ENCODE measurements at places on chromosomes 11 and 22.

GRCh38 chr11:26834601-26835000 lies 112.7 kb upstream of the SLC5A12 start:
- no peak for DNase-seq

DNA sequence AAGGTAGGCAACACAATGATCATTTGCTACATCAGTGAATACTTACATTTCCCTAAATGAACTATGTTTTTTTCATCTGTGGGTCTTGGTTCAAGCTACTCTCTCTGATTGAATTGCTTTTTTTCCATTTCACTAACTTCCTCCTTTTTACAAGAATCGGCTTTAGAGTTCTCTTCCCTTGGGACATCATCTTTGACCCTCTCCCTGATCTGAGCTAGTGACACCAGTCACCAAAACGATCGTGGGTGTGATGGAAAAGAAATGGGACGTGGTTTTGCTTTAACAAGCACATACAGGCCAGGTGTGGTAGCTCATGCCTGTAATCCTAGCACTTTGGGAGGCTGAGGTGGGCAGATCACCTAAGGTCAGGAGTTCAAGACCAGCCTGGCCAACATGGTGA lies 129.9 kb downstream of the WT1 start:
- DNase-seq: no peak

- DNase-seq: no peak
These were observed 75.3 kb downstream of the PDE2A start for GRCh38 chr11:72598906-72599305.

DNA sequence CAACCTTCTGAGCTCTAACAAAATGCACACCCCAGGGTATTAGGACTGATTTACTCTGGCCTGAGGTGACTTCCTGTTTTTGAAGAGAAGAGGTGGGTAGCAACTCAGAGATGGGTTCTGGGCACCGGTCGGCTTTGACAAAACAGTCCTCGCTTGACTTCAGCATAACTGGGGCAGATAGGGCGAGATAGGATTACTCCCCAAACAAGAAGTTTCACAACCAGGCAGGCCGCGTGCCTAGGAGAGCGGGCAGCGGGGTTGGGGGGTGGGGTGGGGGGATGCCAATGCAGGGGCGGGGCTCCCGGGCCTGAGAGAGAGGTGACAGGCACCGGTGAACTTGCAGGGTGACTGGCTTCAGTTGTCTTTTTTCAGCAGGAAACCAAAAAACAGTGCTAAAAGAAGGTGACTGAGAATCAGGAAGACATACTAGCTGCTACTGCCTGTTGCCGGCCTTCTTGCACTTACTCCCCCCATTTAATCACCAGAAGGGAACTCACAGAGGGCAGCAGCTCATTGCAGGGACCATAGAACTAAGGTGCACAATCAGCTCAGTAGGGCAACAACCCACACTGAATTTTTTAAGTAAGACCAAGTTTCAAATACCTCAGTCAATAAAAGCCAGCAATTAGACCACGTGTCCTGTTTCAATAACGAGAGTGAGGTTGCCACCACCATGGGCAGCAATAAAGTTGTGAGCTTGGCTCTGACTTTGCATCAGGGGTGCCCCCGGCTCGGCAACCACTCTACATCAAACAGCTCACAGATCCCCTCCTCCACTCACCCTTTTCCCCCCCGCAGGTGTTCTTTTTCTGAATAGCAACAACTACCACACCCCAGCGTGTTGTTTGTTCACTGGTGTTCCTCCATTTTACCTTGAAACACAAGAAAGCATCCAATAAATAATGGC lies 37.2 kb upstream of the ETS1 start:
- DNase-seq: no peak

DNA sequence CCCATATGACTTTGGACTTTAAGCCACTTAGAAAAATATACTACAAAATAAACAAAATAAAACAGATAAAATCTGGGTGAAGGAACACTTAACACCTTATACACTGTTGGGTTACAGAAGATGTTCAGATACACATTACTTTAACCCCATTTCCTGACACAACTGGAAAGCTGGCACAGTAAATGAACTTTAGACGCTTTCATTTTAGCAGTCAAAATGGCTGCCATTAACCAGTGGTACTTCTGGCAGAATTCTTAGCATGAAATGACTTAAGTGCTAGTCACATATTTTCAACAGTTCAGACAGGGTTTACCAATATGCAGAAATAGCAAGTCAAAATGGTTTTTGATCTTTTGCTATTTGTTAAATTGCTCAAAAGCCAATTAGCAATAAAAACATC lies 37.9 kb downstream of the PIK3C2A start:
- no peak for DNase-seq

DNA sequence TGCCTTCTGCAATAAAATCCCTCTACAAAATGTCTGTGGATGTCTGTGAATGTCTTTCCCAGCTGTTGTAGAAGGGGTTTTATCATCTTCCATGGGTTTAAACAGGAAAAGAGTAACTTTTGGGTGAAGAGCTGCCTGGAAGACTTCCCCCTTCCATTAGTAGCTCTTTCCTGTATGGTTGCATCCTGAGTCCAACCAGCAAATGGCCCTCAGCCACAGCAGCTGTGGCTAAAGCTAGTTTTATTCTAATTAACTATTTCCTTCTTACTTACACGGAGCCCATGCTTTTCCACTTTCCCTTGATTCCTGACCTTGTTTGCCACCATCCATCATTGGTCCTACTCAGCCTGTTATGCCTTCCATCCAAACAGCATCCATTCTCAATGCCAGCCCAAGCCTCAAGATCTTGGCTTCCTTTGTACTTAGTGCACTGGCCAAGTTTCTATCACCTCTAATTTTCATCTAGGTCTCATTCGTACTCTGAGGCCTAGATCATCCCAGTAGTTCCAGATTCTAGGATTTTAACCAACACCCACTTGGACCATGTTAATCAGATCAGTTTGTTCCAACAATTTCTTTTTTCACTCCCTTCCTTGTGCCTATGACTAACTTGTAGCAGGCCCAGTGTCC lies 41.5 kb upstream of the CADM1 start:
- no peak for DNase-seq

- DNase-seq: no peak
These were observed 170.0 kb upstream of the PDGFD start for GRCh38 chr11:104333977-104334376.

DNA sequence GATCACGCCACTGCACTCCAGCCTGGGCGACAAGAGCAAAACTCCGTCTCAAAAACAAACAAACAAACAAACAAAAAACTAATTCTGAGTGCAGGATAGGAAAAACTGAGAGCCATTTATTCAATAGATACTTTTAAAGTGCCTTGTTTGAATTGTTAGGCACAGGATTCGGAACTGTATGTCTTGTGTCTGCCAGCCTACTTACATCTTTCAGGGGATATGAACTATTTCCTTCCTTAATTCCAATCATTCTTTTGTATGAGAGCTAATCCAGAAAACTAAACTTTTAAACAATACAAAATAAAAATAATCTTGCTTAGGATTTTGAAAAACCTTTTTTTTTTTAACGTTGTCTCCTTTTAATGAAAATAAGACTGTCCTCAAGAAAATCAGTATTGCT lies 12.6 kb downstream of the UVRAG start:
- no peak for DNase-seq

- DNase-seq: no peak
These were observed 77.4 kb downstream of the GGTLC2 start for GRCh38 chr22:22721681-22722354.

DNA sequence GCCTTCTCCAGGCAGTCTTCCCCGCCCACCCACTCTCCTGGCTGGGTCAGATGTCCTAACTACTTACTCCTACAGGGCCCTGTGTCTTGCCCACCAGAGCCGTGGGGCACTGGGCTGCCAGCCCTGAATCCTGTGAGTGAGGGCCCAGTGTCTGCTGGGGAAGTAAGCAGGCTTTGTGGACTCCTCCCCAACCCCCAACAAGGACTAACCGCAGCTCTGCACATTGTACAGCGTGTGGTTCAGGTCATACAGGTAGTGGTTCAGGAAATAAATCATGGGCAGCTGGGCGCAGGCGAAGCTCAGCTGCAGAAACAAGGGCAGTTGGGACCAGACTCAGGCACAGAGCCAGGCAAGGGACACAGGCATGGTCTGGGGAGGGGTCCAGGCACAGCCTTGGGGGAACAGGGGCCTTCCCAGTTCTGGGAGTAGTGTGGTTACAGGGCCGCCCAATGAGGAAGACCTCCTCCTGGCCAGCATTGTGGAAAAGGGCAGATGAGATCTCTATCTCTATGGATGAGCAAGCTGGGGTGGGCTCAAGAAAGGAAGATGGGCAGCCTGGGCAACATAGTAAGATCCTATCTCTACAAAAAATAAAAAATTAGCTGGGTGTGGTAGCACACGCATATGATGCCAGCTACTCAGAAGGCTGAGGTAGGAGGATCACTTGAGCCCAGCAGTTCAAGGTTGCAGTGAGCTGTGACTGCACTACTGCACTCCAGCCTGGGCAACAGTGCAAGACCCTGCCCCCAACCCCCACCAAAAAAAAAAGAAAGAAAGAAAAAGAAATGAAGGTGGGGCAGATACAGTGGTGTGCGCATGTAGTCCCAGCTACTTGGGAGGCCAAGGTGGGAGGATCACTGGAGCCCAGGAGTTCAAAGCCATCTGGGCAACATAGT lies 5.5 kb downstream of the UNC93B1 start:
- no peak for DNase-seq

GRCh38 chr22:40383905-40384304 lies 13.5 kb downstream of the SGSM3 start:
- no peak for DNase-seq

DNA sequence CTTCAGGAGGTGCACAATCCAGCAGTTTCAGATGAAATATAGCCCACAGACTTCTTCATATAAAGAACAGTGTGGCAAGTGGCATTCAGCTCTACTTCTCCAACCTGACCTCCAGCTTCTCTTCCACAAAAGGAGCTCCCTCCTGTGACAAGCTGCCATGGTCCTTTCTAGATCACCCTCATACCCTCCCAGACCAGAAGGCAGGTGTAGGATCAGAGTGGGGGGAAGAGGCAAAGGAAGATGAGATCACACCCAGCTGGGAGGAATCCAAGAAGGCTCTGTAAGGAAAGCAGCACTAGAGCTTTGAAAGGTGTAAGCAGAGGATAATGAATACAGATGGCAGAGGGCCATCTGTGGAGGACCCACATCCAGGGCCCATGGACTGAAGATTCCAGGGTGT lies 7.6 kb downstream of the CLPB start:
- DNase-seq: no peak

- no peak for DNase-seq
These were observed 12.3 kb upstream of the SH3BP1 start for GRCh38 chr22:37627121-37627520.

DNA sequence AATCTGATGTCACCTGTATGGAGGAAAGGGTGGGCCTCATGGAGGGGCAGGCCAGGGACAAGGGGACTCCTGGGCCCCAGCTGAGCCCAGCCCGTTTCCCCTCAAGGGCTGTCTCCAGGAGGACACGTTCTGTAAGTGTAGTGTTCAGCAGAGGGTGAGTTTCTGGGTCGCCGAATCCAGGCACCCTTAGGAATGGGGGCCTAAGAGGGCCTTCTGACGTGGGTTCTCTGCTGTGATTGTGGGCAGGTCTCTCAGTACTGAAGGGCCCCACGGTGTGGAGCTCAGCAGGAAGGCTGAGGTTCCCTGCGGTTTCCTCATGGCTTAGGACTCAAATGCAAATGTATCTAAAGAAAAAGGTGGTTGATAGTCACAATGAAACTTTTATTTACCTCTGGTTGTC lies 6.5 kb downstream of the PTDSS2 start:
- no peak for DNase-seq
